AG04449 (cell line): ENCODE measurements at places on chromosomes 2 and 18.

GRCh38 chr2:2570871-2571270 lies 239.8 kb upstream of the MYT1L start:
- no peak for DNase-seq

GRCh38 chr2:155714983-155715382 lies 617.5 kb downstream of the NR4A2 start:
- DNase-seq: no peak

DNA sequence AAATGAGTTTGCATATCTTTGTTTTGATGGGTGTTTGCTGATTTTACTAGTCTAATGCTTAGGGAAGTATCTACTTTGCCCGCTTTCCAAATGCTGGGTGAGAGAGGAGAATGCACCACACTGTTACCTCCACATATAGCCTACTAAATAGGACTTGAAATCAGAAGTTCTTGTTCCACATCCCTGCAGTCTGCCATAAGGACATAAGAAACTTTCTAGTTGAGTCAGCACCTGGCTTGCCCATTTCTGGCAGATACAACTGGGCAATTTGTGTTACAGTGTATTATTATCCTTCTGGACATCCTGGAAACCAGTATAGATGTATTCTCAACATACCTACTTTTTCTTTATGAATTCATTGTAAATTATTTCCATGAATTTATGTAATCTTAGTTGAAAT lies 29.5 kb downstream of the ANXA4 start:
- DNase-seq: no peak

DNA sequence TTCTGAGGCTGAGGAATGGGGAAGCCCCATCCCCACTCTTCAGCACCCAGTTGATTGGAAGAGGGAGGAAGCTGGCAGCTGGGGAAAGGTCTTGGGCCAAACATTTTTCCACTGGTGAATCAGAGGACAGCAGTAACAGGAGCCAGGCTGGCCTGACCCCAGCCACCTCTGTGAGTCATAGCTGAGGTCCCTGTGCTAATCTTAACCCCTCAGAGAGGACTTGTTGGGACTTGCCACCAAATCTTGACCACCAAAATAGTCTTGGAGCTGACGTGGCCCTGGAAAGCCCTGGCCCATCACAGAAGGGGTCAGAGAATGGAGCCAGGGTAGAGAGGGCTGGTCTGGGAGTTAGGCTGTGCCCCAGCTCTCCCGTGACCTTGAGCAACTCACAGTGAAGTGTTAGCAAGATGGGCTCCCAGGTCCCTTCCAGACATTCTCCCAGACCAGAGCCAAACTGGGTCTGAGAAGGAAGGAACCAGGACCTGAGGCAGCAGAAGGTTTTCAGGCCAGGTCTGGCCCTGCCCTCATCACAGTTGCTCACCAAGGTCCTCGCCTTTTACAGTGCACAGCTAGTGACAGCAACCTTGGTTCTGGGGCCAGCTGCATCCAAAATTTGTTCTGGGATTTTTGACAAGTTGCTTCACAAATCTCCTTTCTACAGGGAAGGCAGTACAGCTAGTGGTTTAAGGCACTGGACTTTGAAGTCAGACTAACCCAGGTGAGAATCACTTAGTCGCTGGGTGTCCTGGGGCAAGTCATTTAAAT lies 266.6 kb downstream of the CYP26B1 start:
- peak; percentile 12 for DNase-seq

GRCh38 chr2:64595397-64596176 lies 58.1 kb downstream of the SERTAD2 start:
- DNase-seq: no peak

DNA sequence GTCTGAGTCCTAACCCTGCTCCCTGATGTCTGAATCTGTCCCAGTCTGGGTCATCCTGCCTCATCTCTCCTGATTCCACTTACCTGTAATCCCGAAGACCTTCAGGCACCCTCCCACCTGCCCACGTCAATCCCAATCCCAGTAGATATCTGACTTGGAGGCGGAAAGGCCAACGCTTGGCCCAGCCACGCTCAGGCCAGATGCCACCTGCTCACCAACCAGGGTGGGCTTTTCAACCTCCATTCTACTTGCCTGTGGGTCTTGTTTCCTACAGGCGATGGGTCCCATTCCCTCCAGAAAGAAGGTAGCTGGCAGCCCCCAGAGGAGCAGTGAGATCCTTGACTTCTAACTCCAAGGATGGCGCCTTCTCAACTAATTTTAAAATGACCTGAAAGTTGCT lies 59.7 kb downstream of the INPP5D start:
- DNase-seq: no peak

GRCh38 chr2:36403675-36404230 lies 48.2 kb downstream of the CRIM1 start:
- peak; percentile 57 for DNase-seq

- no peak for DNase-seq
Observed at GRCh38 chr2:230690439-230690838, 22.2 kb upstream of the CAB39 start.

DNA sequence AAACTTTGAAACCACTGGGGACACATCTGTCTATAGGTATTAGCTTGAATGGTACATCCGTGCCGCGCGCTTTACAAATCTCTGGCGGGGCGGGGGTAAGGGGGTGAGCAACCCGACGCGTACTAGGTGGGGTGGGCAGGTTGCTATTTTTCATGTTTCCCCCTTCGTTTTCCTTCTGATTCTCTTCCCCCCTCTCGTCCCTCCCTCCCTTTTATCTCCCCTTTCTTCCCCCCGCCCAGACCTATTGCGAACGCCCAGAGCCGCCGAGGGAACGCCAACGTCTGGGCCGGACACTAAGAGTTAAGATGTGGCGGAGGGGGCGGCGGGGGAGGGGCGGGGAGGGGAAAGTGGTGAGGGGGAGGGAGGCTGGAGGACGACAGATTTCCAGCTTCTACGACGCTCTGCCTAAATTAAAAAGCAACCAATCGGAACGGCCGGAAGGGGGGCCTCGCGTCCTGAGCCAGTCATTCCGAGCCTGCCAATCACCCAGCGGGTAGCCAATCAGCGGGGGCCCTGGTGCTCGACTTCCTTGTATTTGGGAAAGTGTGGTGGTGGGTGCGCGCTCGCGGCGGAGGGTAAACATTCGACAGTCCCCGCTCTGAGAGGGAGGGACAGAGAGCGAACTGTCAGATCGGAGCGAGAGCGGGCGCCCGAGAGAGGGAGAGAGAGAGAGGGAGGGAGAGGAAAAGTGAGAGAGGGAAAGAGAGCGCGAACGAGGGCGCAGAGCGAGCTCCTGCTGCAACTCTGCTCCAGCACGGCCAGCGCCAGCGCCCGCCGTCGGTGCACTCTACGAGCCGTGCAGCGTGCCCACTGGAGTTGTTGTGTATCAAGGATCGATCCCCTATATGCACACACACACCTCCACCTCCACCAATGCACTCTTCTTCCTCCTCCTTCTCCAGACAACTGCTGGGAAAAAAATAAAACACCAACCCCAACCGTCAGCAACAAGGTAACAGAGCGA lies at the start of gene POU3F3:
Gene POU3F3, plus strand, starts transcription at position 582 of the 964 bp plus-strand sequence. CDS start 1,396 bp downstream, outside the sequence.
- DNase-seq: no peak
